Upper lobe of left lung (tissue), 6 donors: ENCODE measurements at places on chromosomes 2 and 18. TPM values are rescaled to one million over a fixed set of nuclear protein-coding genes. Genes with fewer than 3 reads are reported as not detected.

DNA sequence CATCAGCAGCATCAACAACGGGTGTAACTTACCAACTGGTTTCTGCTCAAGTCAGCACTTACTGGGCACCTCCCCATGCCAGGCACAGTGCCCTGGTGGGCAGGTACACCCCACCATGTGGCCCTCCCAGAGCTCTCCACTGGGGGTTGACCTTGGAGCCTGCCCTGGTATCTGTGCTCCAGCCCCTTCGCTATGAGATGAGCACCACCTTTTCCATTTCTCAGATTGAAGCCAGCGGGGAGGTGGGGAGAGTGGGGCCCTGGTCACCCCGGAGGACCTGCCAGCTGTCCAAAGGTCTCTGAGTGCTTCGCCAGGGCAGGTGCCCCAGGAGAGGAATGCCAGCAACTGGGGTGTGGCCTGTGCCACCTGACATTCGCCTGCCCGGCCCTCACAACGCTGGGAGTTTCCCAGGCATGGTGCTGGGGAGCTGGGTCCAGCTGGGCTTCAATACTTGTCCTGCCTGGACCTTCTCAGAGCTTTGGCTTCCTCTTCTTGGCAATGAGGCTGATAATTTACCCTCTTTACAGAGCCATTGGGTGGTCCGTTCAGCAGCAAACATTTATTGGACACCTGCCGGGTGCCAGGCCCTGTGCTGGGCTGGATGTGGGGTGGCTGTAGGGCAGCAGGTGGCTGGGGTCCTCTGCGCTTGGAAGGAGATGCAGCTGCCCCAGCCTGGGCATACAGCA lies 5.9 kb upstream of the ZAP70 start:
- DNase-seq = no peak

DNA sequence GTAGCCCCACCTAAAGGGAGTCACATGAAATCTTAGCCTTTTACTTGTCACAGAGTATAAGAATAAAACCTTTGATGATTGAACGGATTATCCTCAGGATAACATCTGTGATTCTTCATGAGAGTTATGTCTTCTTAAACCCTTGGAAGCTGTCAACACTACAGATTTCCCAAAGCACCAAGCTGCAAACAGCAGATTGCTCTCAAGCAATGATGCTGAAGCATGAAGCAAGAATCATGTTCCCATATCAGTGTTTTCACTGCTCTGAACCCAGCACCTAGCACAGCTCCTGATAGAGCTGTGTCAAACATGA lies 47.6 kb upstream of the CELF4 start:
- DNase-seq = no peak

DNA sequence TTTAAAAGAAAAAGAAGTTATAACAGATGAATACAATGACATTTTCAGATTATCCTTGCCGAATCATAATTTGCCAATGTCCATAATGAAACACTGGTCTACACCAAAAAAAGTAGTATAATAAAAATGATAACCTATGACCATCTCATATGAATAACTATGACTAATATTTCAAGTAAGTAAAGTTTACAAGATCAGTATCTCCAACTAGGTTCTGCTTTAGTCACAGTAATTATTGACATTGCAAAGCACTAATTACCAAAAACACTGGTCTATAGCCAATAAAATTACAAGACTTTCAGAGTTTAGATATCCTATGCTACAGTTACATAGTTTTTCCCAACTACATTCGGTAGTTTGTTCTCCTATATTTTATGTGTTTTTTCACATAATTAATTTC lies 136.7 kb downstream of the MEMO1 start:
- DNase-seq = no peak

- no peak for DNase-seq
Observed at GRCh38 chr2:96115631-96116423, 544 bp downstream of the ADRA2B start.

DNA sequence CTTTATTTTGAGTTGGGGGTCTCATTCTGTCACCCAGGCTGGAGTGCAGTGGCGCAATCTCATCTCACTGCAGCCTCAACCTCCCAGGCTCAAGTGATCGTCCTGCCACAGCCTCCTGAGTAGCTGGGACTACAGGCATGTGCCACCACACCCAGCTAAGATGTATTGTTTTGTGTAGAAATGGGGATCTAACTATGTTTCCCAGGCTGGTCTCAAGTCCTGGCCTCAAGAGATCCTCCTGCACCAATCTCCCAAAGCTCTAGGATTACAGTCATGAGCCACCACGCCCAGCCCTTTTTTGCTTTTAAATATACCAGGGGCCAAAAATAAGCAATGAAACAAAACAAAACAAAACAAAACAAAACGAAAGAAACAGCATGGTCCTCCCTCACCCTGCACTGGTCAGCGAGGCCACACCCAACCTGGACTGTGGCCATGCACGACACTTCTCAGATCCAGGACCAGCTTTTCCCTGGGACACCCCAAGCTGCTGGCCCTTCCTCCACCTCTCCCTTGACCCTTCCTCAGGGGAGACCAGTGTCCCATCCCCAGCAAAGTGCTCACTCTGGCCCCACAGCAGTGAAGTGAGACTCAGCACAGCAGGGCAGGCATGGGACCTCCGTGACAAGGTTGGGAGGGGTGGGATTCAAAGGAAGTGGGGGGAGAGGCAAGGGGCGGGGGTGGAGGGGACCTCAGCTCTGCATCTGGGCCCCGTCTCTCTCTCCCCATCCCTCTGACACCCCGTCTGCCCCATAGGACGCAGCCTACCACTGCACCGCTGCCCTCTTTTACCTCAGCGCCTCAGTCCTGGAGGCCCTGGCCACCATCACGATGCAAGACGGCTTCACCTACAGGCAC lies 23.5 kb downstream of the MAL start:
- no peak for DNase-seq

- peak; percentile 61 for DNase-seq
Observed at GRCh38 chr2:74555610-74556103, 1.1 kb downstream of the DOK1 start.

DNA sequence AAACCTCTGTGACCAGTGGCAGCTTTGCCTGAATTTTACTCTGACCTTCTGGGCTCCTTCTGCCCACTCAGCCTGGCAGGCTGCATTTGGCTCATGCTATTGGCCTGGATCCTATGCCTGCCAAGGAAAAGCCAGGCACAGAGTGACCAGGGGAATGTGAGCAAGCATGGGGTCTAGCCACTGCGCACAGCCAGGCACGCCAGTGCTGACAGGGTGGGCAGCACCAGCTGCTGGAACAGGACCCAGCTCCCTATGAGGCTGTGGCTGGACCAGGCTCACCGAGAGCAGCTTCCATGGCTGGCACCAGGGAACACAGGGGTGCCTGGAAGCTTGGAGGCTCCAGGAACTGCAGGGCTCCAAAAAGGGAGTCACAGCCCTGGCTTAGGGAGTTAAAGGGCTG lies 311.5 kb upstream of the SYT4 start:
- no peak for DNase-seq

The CHRNA1 gene
- 0.17 TPM for total RNA-seq

The PCARE gene
- 0.67 TPM for total RNA-seq

The CKAP2L gene
- 2.0 TPM for total RNA-seq

The COA5 gene
- total RNA-seq = 28.3 TPM
